ENCODE measurements at places on chromosomes 1 and 21.
A peak's percentile ranks its signal among the peaks of the same experiment; 100 is the strongest.

GRCh38 chr21:15776818-15777217 is 47.0 kb downstream of the USP25 start:
- DNase-seq, result no peak

- DNase-seq, result no peak
Observed at GRCh38 chr1:65022216-65022615, 55.9 kb upstream of the JAK1 start.

DNA sequence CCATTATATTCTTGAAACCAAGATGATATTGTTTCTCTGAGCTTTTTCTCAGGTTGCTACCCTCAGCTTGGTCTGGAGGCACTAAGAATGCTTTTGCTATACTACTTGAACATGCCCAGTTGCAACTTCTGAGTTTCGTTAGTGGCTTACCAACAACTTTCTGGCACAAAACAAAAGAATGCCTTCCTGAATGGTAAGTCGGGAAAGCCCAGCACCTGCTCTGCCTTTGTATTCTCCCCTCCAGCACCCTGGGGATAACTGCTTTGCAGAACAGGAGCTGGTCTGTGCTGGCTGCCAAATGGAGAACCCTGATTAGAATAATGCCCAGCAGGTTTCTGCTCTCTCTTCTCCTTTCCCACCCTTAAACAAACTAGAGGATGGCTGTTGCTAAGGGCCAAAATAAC is 149.3 kb downstream of the TGFB2 start:
- DNase-seq, result no peak

DNA sequence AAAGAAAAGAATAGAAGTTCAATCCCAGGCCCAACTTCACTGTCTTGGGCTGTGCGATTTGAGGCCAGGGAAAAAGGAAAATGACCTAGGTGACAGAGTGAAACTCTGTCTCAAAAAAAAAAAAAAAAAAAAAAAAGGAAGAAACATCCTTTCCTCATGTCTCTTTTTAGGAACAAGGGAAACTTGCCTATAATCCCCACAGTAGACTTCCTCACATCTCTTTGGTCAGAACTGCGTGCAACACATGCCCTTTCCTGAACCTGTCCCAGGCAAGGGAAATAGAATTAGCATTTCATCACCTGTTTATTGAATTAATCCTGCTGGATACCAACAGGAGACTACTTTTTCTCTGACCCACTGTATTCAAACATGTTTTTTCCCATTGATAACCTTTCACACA is 2.3 kb downstream of the DCST1 start:
- DNase-seq, result no peak

DNA sequence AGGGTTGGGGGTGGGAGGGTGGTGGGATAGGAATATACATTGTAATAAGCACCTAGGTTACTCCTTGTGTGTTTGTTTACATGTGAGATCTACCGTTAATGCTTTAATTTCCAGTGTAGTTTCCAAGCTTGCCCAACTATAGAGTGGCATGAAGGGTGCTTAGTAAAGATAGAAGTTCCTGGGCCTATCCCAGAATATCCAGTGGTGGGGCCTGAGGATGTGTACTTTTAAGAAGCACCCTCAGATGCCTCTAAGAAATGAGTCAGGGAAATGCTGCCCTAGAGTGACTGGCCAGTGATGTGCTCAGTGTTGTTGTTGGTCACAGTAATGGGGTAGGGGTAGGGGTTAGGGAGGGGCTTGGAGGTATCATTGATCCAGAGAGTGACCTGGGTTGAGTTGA is 141.3 kb downstream of the TSEN15 start:
- DNase-seq, result no peak

DNA sequence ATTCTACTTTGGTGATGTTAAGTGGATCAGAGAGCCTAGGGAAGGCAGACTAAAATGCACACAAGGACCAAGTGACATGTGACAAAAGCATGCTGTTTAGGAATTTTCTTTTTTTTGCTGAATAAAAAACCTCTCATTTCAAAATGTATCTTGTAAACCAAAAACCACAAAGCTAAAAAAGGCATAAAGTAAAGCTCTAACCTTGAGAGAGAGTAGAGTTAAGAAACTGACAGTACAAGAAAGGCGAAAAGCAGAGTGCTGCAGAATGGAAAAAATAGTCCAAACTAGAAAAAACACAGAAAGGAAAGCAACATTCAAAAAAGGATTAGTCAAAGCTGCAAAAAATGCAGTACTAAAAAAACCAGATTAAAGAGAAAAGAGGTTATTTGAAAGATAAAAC is 76.5 kb downstream of the EPS15 start:
- no peak for DNase-seq

GRCh38 chr21:33265664-33266049 is 510 bp upstream of the IL10RB start:
- DNase-seq, result peak; percentile 92
